Ascending aorta (tissue), 2 donors: ENCODE measurements at places on chromosomes 3 and 15. TPM values are rescaled to one million over a fixed set of nuclear protein-coding genes. Genes with fewer than 3 reads are reported as not detected.
A peak's percentile ranks its signal among the peaks of the same experiment; 100 is the strongest.

RBPMS2 gene
- not detected for total RNA-seq

PCOLCE2 gene
- 58.1 TPM for total RNA-seq

DZIP1L gene
- 23.1 TPM for total RNA-seq

HDC gene
- not detected for total RNA-seq

DNA sequence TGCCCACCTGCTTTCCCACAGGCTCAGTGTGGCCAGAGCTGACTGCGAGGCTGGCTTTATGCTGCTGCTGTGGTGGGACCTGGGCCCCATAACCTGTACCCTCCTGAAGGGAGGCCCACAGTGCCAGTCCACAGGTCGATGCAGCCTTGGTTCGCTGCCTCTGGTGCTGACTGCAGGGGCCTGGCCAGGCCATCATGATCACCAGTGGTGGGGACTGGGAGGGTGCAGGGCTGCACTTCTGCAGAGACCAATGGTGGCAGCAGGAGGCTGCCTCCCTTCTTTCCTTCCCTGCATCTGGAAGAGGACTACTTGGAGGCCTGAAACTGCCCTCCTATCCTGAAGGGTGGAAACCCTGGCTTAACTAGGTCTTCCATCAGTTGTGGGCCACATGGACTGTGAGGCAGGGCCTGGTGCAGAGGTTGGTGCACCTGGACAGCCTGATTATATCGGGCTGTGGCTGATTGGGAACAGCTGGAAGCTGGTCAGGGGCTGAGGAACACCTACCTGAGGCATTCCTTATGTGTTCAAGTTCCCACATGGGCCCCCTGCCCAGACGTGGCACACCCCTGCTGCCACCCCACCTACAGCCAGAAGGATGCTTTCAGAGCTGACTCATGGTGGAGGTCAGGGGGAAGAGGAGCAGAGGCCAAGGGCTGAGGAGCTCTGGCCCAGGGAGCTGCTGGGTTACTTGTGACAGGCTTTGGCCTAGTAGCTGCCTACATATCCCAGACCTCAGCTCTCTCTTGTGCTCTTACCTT lies 29.8 kb downstream of the POMGNT2 start:
- peak; percentile 40 for DNase-seq
